Stimulated activated memory B cell treated with anti-CD40 and anti-IgM and Interleukin-4, amounts not matched to agents 10 μg/mL and 1 μg/mL and 100 μg/mL, for 72 hours (primary cell): ENCODE measurements at places on chromosomes 7 and 10.
A peak's percentile ranks its signal among the peaks of the same experiment; 100 is the strongest.

- ATAC-seq: no peak
Measured at GRCh38 chr10:58698777-58699356, 186.2 kb downstream of the BICC1 start.

DNA sequence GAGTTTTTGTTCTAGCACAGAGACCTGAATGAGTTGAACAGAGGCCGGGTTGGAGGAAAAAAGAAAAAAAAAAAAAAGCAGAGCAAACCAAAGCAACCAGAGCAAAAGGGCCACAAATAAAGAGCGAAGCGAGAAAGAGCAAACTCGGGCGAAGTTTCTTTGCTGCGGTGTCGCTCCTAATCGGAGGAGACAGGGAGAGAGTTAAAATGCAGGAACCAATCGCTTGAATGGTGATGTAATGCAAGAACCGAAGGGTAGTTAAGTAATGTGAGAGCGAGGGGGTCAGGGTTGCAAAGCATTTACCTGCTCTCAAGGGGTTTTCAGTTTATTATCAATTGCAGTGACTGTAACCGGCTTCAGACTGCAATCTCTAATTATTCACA lies 271.7 kb downstream of the TRIL start:
- no peak for ATAC-seq

GRCh38 chr10:10460451-10460850 lies 557.2 kb upstream of the CELF2 start:
- ATAC-seq: no peak

DNA sequence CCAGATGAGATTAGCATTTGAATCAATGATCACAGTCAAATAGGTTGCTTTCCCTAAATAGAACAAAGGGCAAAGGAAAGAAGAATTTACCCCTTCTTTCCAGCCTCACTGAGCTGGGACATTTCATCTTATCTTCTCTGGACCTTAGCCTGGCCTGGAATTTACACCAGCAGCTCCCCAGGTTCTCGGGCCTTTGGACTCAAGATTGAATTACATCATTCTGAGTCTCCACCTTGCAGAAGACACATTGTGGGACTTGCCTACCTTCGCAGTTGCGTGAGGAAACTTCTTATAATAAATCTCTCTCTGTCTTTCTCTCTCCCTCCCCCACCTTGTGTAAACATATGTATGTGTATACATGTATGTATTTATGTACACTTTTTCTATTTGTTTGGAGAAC lies 732.4 kb downstream of the IPMK start:
- no peak for ATAC-seq

GRCh38 chr10:68330852-68331454 lies 911 bp upstream of the HNRNPH3 start:
- no peak for ATAC-seq

GRCh38 chr10:112793202-112793921 lies 156.7 kb upstream of the TCF7L2 start:
- ATAC-seq: no peak

DNA sequence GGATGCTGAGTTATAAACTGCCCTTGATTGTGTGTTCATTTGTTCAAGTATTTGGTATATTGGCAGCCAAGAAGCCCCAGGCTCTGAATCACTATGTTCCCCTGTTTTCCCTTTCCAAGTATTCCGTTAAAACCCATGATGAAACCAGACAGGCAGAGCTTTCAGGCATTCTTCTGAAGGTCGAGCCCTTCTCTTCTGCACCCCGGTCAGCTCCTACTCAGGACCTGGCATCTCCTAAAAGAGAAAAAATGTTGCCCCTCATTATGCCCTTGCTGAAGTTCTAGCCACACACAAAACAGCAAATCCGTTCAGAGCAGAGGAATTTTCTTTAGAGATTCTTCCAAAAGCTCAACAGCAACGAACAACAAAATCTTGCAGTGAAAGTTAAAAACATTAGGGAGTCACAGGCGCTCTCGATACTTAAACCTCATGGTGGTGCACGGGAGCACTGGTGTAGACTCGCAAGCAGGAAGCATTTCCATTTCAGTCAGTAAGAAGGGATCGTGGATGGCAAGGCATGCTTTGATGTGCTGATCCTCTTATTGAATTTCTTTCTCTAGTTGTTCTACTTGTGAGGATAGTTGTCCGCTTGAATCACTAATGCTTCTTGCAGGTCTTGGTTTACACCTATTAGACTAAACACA lies 264.9 kb downstream of the SKIDA1 start:
- no peak for ATAC-seq

DNA sequence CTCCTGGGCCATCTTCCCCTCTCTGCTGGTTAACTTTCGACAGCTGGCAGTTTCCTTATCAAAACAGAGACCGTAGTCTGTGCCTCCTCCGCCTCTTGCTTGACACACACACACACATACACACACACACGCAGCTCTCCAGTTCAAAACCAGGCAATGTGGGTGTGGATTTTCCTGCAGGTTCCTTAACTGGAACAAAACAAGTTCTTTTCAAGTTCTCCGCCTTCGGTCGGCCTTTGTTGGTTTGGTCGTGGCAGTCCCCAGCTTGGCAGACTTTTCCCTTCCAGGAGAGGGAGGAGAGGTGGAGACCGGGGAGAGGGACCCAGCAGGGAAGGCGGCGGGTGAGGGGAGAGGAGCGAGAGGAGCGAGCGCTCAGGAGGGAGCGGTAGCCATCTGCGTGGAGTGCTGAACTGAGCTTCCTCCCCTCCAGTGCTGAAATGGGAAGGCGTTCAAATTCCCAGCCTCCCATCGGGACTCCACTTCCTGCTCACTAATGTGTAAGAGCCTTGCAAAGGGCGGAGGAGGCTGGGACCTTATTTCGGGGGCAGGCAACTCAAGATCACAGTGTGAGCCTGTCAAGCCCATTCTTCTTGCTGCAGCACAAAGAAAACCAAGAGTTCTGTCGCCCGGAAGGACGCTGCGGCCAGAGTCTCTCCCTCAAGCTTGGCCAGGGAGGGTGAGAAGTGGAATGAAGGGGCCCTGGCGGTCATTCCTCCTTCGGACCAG lies 120.6 kb downstream of the PRPF18 start:
- no peak for ATAC-seq

- peak; percentile 22 for ATAC-seq
Measured at GRCh38 chr7:128831178-128831993, 1.2 kb downstream of the FLNC start.

- ATAC-seq: no peak
Measured at GRCh38 chr7:142811154-142811737, 40.5 kb downstream of the PRSS2 start.

- ATAC-seq: no peak
Measured at GRCh38 chr7:23279819-23280525, 19.2 kb upstream of the MALSU1 start.

DNA sequence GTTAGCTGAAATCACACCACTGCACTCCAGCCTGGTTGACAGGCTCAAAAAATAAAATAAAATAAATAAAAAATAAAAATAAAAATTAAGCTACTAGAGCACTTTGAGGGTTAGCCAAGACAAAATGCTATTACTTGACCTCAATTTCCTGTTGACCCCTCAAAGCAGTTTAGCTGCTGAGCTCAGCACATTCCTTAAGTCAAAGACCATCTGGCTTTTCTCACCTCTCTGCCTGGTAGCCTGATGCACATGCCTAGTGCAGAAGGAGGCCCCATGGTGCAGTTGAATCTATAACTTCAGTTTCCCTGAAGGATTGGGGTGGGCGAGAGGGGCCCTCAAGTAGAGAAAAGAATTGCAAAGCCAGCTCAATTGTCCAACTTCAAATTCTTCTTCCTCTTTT lies 211.1 kb upstream of the GALNT17 start:
- no peak for ATAC-seq

DNA sequence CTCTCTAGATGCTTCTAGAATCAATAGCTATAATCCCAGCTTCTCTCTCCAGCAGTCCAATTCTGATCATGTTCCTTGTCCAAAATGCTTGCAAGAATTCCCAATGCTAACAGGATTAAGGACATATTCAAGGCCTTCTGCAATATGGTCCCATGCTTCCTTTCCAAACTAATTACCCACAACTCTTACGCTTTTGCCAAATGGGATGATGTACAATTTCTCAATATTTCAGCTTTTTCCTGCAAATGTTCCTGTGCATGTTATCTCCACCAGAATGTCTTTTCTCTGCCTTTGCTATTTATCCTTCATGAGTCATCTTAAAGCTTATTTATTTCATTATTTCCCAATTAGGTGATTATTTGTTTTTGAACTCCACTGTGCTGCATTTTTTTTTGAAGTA lies 556.4 kb downstream of the SORCS1 start:
- ATAC-seq: no peak

DNA sequence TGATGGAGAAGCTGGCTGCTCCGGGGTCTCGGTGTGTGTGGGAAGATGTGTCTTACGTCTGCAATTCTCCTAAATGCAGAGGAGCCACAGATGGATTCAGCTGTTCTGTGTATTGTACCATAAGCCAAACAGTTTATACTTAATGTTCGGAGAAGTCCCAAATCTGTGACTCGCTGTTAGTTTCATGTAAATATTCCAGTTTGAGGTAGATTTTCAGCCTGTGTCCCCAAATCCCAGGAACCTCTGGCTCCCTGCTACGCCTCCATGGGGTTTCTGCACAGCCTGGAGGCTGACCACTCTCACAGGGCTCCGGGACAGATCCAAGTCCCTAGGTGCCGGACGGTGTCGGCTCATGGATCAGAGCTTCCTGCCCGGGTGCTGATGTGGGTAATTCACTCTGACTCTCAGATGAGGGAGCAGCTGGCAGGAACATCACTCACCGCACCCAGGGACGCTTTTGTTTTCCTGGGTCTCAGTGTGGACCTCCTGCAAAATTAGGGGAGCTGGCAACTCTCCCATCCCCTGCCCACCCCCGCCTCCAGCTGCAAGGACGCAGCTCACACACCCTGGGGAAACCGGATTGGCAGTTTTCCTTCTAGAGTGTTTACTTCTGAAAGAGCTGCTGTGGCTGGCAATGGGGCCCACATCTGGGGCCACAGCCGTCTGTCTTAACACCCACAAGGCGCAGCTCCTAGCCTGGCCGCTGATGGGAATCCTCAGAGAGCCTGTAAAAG lies 421.1 kb upstream of the FOXK1 start:
- ATAC-seq: no peak

- ATAC-seq: no peak
Measured at GRCh38 chr7:28700790-28701203, 257.3 kb downstream of the TRIL start.

DNA sequence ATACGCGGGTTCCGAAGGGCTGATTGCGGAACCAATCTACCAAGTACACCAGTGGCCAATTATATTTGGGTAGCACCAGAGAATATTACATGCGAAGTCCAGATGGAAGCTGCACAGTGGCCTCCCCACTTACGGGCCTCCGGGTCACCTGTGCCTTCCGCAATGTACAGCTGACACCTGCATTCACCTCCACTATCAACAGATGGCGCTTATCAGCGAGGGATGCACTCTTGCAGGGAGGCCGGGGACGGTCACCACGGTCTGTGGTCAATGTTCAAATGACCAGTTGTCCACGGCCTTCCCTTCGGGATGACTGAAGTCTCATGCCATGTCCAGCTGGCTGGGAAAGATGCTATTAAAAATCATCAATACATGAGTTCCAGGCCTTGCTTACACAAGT lies 47.6 kb downstream of the SLIT1 start:
- no peak for ATAC-seq

DNA sequence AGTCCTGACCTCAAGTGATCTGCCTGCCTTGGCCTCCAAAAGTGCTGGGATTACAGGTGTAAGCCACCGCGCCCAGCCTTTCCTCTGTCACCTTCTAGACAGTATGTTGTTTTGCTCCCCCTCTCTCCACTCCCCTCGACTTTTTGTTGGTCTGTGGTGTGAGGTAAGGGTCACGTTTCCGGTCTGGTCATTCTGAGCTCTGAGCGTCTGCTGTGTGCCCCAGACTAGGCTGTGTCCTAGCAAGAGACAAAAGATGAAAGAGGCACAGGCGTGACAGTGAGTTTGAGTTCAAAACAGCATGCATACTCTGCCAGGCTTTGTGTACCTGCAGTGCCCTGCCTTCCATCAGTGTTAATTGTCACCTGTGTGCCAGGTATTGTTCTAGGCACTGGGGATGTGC lies 87.4 kb upstream of the PPIF start:
- peak; percentile 34 for ATAC-seq

- ATAC-seq: no peak
Measured at GRCh38 chr10:9615189-9615588, 1402.5 kb upstream of the CELF2 start.

GRCh38 chr10:97685395-97685958 lies 1.6 kb downstream of the AVPI1 start:
- no peak for ATAC-seq

GRCh38 chr7:158497627-158498026 lies 90.0 kb downstream of the PTPRN2 start:
- no peak for ATAC-seq

- no peak for ATAC-seq
Measured at GRCh38 chr10:36026081-36026480, 384.0 kb upstream of the FZD8 start.
